IPS-NIHi11 (cell line): ENCODE measurements at places on chromosomes 3 and 15.

- no peak for DNase-seq
Observed at GRCh38 chr15:55106155-55106554, 90.6 kb downstream of the RSL24D1 start.

DNA sequence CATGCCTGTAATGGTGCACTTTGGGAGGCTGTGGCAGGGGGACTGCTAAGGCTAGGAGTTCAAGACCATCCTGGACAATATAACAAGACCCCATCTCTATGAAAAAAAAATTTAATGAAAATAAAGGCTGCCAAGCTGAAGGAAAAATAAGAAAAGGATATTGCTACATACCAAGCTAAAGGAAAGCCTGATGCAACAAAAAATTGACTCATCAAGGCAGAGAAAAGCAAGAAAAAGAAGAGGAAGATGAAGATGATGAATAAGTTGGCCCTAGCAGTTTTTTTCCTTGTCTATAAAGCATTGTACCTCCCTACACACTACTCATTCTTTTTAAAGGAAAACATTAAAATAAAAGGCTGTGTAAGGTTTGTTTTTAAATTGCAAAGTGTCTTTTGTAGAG is 441.9 kb upstream of the MDFIC2 start:
- no peak for DNase-seq

- DNase-seq: no peak
Observed at GRCh38 chr3:32937331-32937730, 14.1 kb upstream of the CCR4 start.

GRCh38 chr15:25787381-25787780 is 75.7 kb downstream of the ATP10A start:
- no peak for DNase-seq

DNA sequence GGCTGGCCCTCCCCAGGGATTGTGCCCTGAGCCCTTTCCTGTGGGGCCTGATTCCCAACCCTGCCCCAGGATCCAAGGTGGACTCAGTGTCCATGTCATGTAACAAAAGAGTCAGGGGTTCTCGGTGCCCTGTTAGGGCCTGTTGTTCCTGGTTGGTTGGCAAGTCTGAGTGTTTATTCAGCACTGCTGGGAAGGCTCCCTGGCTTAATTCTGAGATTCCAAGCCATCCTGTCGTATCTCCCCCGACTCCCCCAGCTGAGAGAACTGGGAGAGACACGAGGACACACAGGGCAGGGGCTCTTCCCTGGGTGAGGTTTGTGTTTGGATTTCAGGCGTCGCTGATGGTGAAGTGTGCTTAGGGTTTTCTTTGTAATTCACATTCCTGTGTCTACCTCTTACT is 78.3 kb downstream of the EEFSEC start:
- DNase-seq: peak; percentile 36

DNA sequence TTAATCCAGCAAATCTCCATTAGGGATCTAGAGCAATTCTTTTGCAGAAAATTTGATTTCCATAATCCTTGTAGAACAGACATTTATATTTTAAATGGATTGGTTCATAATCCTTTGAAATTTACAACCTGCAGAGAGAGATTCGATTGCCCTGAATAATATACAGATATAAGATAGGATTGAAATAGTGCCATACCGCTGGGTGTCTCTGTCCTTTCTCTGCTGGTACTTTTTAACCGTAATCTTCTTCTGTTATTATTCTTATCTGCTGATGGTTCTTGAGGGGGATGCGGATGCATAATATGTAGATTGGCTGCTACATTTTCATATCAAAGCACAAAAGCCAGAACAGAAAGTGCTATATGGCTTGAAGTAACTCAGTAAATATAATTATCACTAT is 182.2 kb downstream of the CFAP20DC start:
- DNase-seq: no peak

GRCh38 chr15:91887921-91888373 is 34.4 kb downstream of the SLCO3A1 start:
- no peak for DNase-seq

GRCh38 chr15:72953306-72953705 is 99.0 kb upstream of the NEO1 start:
- DNase-seq: no peak

DNA sequence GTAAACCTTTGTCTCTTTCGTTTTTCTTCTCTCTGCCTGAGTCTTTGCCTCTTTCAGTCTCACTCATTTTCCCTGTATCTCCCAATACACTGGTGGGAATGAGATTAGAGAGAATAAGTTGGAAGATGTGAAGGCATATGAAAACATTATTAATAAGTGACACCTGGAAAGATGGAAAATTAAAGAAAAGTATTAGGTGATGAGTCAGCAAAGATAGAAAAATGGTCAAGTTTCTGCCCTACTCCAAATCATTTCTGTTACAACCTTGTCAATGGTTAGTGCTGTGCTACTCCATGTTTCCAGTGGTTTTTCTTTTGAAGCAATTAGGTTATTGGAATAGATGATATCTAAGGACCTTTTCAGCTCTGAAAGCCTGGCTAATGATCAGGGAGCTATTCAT is 252.8 kb downstream of the LSAMP start:
- DNase-seq: no peak

- no peak for DNase-seq
Observed at GRCh38 chr3:28134792-28135375, 106.5 kb upstream of the CMC1 start.

GRCh38 chr15:94238539-94239118 is 7.3 kb downstream of the MCTP2 start:
- DNase-seq: no peak

DNA sequence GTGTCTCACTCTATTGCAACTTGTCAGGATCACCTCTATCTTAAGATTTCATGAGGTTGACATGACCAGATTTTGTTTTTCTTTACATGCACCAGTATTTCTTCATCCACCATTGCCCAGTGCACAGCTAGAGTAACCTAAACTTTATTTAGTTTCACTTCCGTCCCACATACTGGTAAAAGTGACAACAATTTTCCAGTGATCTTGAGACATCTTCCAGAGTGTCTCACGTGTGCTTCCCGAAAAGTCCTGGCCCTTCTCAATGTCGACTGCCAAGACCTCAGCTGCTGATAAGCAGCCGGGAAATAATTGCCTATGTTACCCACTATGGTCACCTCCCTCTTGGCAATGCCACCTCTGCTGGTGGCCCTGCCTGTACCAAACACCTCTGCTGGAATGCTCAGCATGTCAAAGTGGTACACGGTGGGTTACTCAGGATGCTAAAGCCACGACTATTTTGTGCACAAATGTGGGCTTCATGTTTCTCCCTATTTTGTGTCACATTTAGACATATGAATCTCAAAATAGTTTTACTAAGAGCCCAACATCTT is 379.7 kb upstream of the TGFBR2 start:
- DNase-seq: no peak

DNA sequence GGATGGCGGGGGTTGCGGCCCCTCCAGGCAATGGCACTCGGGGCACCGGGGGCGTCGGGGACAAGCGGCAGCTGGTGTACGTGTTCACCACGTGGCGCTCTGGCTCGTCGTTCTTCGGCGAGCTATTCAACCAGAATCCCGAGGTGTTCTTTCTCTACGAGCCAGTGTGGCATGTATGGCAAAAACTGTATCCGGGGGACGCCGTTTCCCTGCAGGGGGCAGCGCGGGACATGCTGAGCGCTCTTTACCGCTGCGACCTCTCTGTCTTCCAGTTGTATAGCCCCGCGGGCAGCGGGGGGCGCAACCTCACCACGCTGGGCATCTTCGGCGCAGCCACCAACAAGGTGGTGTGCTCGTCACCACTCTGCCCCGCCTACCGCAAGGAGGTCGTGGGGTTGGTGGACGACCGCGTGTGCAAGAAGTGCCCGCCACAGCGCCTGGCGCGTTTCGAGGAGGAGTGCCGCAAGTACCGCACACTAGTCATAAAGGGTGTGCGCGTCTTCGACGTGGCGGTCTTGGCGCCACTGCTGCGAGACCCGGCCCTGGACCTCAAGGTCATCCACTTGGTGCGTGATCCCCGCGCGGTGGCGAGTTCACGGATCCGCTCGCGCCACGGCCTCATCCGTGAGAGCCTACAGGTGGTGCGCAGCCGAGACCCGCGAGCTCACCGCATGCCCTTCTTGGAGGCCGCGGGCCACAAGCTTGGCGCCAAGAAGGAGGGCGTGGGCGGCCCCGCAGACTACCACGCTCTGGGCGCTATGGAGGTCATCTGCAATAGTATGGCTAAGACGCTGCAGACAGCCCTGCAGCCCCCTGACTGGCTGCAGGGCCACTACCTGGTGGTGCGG is 1.9 kb downstream of the CHST2 start:
- peak; percentile 58 for DNase-seq

DNA sequence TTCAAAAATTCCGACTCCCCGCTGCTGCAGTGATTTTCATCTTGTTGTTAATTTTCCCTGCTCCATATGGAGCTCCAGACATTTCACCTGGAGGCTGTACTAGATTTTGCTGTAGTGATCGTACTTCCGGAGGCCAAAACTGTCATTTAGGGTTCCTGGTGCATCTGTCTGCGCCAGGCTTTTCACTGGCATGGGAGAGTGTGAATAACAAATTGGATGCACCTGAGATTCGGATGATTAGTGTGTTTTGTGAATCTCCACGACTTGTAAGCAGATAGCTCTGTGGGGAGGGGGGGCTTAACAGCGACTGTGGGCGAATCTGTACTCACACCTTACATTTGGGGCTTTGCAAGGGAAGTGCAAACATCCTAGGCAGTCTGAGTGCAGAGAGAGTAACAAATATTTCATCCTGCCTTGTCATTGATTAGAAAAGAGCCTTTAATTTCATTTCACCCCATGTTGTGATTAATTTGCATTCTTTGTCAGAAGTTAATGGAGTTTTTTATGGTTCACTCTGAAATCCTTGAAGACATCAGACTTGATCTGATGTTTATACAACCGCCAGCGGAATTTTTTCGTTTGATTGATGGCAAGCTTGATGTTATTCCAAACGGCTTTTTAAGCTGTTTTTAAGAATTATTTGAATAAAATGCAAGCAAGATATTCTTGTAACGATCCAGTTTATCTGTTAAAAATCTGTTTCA is 92.5 kb upstream of the SKOR1 start:
- DNase-seq: no peak

GRCh38 chr15:67543348-67543718 is 830 bp downstream of the MAP2K5 start:
- no peak for DNase-seq

- DNase-seq: peak; percentile 46
Observed at GRCh38 chr15:79004336-79004735, 59.5 kb upstream of the CTSH start.

DNA sequence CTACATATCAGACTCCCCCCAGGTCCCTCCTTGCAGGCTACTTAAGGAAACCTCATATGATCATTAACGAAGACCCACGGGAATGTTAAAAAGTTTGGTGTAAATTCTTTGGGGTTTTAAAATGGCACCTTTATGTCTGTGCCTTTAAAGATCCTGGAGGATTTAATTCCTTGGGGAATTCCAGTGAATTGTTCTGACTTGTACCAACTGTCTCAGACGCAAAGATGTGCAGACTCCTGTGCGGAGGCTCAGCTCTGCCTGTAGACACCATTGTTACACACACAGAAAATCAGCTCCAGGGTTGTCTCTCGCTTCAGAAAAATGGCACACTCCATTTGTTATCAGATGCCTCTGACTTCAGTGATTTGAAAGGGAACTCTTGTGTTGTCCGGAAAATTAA is 414.4 kb upstream of the CFAP20DC start:
- DNase-seq: no peak

GRCh38 chr3:61347981-61348380 is 96.7 kb upstream of the FHIT start:
- no peak for DNase-seq

- no peak for DNase-seq
Observed at GRCh38 chr3:54756330-54756731, 171.5 kb downstream of the LRTM1 start.

DNA sequence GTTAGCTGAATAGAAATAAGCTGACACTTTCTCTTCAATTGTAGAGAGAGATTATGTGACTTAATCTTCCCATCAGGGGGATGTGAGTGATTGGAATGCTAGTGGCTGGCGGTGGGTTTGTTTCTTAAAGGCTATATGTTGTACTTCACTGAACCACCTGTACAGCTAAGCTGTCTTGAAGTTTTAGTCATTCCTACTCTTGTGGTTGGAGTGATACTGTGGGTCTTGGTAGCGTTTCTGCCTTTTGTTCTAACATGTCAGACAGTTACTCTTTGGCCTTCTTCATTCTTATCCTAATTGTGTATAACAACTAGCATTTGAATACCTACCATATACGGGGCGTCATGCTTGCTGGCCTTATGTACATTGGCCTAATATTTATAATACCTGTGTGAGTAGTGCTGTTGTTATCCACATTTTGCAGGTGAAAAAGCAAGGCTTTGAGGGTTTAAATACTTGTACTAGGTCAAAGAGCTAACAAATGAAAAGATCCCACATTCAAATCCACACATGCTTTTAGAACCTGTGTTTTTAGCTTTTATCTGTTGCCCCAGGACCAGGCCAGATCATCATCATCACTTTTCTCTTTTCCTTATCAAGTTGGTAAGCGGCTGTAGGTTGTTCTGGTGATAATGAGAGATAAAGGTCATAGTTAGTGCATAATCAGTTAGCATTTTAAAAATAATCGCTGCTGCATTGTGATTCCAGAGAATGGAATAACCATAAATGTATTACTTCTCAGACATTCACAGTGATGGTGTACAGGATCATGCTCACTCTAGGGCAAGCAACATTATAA is 50.2 kb downstream of the AKAP13 start:
- DNase-seq: no peak

GRCh38 chr3:32309654-32310242 is 71.3 kb downstream of the CMTM8 start:
- no peak for DNase-seq

DNA sequence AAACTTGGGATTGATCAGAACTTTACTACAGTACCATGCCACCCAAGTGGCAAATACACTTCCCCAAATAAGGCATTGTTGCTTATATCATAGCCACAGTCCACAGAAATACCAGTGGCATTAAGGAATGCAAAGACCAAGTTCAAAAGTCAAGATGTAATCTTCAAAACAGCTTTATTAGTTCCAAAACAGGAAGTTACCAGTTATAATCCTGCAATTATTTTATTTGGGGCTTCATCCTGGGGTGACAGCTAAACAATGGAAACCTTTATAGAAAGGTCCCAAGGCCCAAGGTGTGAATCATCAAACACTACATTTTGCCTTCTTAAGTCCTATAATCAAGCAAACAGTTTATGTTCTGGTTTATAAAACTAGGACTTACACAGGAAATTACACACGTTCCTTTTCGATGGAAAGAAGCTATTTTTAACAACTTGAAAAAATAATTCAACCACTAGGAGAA is 30.3 kb upstream of the RNF7 start:
- no peak for DNase-seq

DNA sequence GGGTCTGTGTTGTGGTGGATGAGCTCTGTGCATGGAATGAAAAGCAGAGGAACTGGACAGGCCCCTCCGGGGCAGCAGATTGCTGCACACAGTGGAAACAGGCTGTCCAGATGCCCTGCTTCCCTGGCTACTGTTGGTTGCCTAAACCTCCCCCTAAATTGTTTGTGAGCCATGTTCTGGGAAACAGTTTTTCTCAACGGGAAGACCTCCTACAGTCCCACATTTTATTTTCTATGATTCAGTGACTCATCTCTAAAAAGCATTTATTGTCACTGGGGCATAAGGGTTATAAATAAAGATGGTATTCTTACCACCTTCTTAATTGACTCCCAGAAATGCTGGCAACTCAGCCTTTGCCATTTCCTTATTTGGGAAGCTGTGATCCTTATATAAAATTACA is 20.3 kb upstream of the PTPN9 start:
- no peak for DNase-seq
